ENCODE measurements at places on chromosomes 3 and 15.

GRCh38 chr3:32725721-32726120 is 40.7 kb downstream of the CNOT10 start:
- no peak for DNase-seq

DNA sequence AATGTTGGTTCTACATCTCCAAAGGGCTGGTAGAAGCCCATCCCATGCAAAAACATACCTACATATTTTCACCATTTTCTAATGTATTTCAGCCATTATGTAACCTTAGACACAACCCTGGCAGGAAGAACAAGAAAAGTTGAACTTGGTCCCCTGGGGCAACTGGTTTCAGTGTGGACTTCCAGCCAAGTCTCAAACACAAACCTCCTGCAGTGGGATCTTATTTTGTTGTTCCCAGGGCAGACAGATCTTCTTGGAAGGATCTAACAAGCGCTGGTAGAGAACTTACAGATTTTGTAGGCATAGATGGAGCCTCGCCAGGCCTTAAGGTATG is 96.3 kb downstream of the ADAMTS17 start:
- DNase-seq = no peak

GRCh38 chr3:134527037-134527436 is 41.2 kb downstream of the CEP63 start:
- no peak for DNase-seq

GRCh38 chr15:88647351-88648105 is 8.7 kb downstream of the ISG20 start:
- DNase-seq = no peak

DNA sequence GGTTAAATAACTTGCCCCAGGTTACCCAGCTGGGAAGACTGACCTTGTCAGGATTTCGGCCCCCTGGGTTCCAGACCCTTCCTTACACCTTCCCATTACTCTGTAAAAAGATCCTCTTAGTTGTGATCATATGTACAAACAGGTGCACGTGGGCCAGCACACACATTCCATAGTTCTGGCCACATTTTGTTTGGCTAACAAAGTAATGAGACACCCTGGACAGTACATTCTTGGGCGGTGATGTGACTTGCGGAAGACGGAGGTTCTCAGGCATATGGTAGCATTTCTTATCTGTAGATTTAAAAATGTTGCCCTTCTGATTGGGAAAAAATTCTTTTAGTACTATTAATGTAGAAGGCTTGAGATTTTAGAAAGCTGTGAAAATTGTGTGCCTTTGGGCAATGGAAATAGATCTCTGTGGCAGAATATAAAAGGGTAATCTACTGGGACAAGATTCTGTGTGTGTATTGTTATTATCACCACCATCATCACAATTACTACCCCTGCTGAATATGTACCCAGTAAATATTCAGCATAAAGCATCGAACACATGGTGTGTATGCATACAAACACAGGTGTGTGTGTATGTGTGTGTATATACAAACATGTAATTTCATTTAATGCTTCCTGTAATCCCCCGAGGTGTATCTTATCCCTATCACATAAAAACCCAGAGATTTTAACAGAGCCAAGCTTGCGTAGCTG is 205.4 kb upstream of the UBE2E1 start:
- DNase-seq = no peak

GRCh38 chr15:60713119-60714084 is 234.5 kb upstream of the ICE2 start:
- DNase-seq = no peak

DNA sequence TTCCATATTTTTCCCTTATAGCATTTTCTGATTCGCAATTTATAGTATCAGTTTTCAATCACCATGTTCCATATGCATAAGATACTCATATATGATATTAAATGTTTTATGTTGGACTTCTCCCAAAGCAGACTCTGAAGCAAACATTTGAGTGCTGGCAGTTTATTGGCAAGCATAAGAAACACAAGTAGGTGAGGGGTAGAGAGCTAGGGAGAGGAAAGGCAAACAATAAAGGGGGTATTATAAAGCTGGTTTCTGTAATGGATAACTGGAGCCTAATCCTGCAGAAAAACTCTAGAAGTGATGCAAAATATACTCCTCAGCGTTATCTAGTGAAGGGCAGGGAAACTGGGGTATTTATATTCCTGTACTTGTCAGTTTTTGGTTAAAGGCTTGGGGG is 491.5 kb upstream of the TGFBR2 start:
- DNase-seq = no peak

DNA sequence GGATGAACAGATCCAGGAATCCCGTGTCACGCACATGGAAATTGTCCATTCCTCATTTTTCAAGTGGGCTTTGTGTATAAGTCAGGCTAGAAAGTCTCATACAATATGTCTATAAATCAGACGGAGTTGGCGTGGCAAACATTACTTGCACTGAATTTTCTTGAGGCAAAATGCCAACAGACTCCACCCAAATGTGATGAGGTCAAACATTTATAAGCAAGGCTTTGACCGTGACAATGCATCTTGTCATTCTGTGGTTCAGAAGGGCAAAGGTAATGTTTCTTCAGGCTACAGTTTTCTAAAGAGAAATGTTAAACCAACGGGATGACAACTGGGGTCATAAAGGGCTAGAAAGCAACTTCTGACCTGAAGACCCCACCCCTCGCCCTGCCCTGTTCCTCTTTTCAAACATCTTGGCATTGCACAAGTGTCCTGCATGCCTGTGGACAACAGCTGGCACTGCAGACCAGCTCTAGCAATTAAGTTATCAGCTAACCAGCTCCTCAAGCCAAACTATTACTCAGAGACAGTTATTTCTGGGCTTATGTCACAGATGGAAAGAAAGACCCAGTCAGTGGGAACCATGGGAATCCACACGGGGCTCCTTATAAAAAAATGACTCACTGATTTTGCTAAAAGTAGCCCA is 36.5 kb upstream of the SPTBN5 start:
- DNase-seq = no peak

DNA sequence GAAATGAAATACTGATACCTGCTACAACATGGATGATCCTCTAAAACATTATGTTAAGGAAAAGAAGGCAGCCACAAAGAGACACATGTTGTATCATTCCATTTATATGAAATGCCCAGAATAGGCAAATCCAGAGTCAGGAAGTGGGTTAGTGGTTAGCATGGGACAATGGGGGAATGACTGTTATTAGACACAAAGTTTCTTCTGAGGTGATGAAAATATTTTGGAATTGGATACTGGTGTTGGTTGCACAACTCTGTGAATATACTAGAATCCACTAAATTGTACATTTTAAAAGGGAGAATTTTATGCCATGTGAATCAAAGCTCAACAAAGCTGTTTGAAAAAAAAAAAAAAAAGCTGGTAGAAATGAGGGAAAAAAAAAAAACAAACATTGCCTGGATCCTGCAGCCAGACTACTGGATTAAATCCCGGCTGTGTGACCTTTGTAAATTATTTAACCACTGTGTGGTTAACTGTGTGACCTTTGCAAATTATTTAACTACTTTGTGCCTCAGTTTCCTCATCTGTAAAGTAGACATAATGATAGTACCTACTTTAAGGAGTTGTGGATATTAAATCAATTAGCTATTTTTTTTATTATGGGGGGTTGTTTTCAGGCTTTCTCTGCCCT is 75.6 kb upstream of the PRICKLE2 start:
- DNase-seq = no peak

DNA sequence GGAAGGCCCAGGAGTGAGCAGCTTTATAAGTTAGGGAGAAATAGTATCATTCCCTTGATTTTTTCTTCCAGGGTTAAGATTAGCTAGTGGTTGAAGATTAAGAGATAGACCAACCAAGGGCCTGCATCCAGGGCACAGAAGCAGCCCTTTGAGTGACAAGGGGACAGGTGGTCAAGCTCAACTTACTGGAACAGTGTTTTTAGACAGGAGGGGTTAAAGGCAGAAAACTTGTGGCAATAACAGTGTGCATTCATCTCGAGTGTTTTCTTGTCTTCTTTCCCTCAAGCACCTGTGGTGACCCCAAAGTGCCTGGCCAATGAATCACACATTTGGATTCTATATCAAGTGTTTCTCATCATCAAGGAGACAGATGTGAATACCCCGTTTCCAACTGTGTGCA is 267.5 kb downstream of the PDCD6IP start:
- DNase-seq = no peak

GRCh38 chr15:45921376-45921775 is 286.5 kb downstream of the SQOR start:
- DNase-seq = no peak

DNA sequence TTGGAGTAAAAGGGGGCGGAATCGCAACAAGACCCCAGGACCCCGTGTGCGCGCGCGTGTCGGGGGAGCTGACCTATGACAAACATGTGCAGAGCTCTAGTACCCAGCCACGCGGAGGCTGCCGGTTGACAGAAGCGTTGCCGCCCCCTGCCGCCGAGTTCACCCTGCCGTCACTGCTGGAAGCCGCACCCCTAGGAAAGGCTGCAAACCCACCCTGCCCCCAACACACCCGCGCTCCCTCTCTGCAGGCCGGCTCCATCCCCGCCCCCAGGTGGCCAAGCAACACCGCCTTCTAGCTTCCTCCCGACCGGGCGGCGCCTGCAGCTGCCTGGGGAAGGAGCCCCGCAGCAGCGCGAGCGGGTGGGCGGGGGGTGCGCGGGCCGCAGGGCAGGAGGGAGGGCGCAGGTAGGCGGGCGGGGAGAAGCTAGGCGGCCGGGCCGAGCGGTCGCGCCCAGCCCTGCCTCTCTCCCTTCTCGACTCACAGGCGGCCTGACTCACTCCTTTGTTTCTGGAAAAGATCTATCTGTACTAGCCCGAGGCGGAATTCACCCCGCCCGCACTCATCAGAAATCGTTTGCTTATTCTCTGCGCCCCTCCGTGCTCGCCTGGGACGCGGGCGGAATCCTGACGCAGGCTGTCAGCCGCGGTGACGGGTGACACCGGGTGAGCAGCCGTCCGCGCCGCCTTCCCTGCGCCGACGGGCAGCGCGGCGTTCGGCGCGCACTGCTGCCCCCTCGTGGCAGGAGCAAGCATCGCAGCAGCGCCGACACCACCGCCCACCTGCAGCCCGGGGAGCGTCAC is 160.8 kb downstream of the GAP43 start:
- peak; percentile 83 for DNase-seq

DNA sequence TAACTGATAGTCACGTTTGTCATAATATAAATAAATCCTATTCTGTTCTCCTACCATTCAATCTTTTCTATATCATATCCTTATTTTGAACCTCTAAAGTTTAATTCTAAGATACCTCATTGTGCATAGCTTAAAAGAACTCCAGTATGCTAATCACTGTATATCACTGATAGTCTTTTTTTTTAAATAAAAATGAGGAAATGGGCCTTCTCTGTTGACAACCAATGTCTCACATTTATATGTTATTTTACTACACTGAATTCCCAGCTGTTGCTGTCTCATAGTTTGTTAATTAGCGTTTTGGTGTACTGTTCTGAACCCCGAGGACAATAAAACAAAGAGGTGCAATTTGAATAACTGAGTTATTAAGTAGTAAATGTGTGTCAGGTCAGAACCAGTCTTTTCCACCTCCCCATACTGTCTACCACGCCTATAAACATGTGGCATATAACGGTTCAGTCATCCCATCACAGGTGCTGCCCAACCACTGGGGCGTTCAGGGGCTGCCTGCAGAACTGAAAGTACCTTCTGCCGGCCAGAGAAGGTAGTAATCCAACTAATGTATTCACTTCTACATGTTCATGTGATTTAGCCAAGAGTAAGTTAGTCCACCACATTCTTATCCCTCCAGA is 14.9 kb downstream of the CBLB start:
- DNase-seq = no peak

DNA sequence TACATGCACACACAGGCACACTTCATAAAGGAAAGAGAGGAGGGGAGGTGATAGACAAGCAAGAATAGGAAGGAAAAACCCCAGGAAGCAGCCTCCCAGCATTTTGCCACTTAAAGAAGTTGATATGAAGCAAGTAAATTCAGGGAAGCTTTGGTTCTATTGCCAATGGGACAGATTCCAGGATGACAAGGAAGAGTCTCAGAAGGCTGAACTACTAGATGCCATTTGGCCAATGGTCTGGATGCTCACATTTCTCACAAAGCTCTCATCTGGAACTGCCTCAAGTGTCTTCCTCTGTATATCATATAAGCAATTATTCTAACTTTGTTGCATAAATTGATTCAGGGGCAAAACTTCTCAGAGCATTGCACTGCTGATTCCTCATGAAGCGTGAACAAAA is 78.8 kb upstream of the STRIT1 start:
- no peak for DNase-seq

DNA sequence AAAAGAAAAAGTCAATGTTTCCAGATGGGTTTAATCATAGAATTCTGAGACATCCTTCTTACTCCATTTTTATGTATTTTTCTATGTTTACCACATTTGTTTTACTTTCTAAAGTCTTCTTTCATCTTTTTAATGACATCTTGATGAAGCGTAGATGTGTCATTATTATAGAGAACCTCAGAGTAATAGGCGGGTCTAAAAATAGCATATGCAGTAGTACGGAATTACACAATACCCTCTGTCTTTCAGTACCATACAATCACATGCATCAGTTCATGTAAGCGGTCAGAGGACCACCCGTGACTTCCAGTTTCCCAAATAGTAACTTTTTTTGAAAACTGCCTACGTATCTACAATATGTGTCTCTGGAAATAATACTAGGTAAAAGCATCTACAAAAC is 224.0 kb downstream of the PLOD2 start:
- DNase-seq = no peak

DNA sequence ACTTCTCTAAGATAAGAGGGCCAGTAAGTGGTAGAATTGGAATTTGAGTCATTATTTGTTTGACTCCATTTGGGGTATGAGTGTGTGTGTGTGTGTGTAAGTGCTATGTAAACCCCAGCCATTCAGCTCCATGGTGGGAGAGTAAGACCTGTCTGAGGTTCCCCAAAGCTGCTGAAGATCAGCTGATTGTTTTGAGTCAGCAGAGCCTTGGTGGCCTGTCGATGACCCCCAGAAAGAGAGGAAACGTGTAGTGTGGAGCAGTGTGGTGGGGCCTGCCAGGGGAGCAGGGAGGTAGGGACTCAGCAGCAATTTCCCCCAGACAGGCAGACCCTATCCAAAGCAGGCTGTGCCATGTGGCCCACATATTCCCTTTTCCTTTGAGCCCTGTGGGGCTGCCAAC is 5.3 kb downstream of the DVL3 start:
- no peak for DNase-seq

- no peak for DNase-seq
Measured at GRCh38 chr15:33956397-33956796, 11.9 kb upstream of the CHRM5 start.

DNA sequence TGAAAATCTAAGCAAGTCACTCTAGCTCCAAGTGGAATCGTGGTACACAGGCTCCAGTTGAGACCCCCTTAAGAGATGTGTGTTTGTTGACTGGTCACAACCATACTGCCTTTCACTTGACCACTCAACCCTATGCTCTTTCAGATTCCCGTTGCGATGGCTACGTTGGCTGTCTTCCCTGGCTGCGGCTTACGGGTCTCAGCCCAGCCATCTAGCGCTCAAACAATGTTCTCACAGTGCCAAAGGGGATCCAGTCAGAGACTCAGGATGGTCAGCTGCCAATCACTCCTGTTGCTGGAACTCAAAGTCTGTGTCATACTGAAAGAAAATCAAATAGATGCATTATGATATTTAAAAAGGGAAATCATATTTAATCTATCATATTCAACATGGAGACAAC is 237.6 kb downstream of the ITPR1 start:
- no peak for DNase-seq

- DNase-seq = no peak
Measured at GRCh38 chr3:16031434-16031833, 143.0 kb upstream of the GALNT15 start.

- no peak for DNase-seq
Measured at GRCh38 chr3:155519078-155519477, 225.6 kb upstream of the STRIT1 start.

GRCh38 chr3:37599779-37600178 is 261.9 kb upstream of the CTDSPL start:
- no peak for DNase-seq
